ENCODE measurements at places on chromosomes 7 and 10.
A peak's percentile ranks its signal among the peaks of the same experiment; 100 is the strongest.

GRCh38 chr10:58275908-58276307 lies 6.9 kb downstream of the CISD1 start:
- DNase-seq = no peak

DNA sequence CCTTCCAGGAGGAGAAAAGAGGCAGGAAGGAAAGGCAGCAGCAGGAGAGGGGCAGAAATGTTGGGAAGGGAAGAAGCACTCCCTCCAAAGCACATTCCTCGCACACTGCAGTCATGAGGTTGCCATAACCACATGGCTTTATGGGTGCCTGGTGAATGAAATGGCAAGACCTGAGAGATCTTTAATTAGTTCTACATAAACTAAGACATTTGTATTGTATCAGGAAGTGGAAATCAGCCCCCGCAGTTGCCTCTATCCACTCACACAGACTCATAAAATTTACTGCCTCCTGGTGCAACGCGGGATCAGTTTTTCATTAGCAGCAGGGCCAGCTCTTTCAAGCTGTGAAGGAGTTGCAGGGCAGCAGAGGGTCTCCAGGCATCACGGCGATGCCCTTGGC lies 106.4 kb downstream of the COL13A1 start:
- no peak for DNase-seq

GRCh38 chr10:5956146-5956936 lies 21.0 kb downstream of the IL15RA start:
- no peak for DNase-seq

DNA sequence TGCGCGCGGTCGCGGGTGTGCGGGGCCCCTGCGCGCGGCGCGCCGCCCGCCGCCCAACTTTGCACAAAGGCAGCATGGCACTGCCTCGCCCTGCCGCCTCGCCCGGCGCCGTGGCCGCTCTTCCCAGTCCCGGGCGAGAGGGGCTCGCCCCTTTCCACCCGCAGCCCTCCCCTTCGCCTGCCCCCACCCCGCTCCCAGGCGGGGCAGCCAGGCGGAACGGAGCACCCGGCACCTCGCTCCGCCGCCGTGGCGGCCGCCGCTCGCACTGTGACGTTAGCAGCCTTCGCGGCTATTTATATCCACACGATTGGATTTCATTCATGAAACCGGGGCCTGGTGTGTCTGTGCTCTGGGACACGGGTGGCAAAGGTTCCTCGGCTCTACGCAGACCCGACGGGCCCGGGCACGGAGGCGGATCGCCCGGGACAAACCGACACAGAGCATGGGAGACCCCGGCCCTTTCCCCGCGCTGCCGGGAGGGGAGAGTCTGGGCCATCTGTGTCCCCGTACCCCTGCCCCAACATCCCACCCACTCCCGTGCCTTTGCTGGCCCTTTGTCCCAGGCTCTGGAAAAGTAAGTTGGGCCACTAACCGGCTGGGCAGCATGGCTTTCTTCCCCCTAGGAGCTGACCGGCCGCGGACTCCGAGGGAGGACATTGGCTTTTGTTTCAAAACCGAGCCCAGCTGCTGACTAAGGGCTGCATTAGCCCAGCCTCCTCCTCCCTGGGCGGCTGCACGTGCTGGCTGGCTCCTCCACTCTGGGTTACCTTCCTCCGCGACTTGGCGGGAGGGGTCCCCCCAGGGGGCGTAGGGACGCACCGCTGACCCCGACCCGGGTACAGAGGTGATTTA lies at the start of gene RHOBTB1:
RHOBTB1 (minus strand) TSS at position 128 of the 852 bp plus-strand sequence. CDS start 32,643 bp downstream, outside the sequence.
- peak; percentile 57 for DNase-seq

DNA sequence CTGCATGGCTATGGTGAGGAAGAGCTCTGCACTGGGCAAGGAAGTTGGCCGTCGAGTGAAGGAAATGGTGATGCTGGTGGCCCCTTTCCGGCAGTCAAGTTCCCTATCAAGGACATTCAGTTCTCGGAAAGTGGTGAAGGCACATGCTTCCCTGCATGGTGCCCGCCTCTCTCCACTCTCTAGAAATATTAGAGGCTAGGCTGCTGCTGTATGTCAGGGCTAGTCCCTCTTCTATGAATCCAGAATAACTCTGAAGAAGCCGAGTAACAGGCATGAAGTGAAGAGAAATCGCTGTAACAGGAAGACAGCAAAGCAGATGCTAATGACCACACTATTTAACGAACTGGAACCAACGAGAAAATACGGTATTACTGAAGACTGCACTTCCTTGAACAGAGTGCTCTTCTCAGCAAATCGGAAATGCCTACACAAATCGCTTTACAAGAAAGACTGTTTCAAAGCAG lies 5.4 kb downstream of the IDI1 start:
- peak; percentile 45 for DNase-seq

- no peak for DNase-seq
Measured at GRCh38 chr10:48814933-48815332, 124.7 kb downstream of the LRRC18 start.

- no peak for DNase-seq
Measured at GRCh38 chr7:49523870-49524269, 249.6 kb upstream of the VWC2 start.

DNA sequence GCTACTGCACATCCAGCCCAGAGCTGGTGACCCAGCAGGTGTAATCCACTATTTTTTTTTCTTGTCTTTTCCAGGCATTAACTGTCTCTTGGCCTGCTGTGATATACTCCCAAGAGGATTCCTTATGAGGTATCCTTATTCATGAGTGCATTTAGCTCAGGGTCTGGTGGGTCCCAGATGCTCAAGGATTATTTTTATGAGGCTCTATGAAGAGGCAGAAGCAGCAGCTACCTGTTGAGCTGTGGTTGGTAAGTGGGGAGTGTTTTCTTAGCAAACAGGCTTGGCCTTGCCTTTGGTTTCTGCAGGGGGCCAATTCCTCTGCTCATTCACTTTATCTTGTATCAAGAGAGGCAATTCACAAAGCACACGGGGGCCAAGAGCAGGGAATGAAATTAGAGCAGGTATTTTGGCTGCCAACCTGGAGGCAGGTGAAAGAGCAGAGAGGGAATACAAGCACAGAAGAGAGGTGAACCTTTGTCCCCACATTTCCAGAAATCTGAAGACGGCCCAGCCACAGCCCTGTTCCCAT lies 221.6 kb downstream of the TMEM178B start:
- DNase-seq = no peak

- no peak for DNase-seq
Measured at GRCh38 chr10:42963312-42963711, 113.6 kb upstream of the RET start.

DNA sequence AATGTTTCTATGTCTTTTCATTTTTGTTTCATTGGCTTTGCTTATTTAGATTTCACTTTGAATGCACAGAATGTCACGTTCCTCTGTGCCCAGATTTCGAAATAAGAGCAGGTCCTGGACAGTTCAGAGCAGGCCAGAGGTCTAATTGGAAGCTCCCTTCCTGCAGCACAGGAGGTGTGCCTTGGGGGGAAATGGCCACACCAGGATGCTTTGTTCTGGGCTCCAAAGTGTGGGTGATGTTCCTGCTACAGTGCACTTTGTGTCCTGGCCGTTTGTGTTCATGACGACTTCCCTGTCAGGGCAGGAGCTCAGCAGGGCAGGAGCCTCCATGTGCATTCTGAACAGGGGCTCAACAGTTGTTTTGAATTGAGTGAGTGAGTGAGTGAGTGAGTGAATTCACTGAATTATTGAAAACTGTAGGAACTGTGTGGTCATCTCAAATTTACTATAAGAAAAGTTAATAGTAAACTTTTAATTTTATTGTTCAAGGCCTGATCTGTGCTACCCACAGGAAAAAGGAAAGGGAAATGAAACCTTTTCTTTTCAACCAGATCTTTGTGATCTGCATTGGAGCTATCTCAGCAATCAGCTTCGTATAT lies 109.5 kb upstream of the GJD4 start:
- DNase-seq = no peak

DNA sequence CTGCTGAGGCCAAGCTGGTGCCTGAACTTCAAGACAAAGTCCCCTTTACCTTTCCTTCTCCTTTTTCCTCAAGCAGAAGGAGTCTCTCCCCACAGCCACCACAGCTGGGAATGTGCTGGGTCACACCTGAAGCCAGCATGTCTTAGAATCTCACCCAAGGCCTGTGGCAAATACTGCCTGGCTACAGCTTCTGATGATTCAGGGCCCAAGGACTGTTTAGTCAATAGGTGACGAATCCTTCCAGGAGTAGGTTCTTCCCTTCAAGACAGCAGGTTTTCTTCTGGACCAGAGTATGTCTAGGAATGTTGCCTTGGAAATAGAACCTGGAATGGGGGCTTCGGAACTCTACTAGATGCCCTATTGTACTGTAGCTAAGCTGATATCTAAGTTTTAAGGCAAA lies 374.6 kb downstream of the KIF20B start:
- no peak for DNase-seq

DNA sequence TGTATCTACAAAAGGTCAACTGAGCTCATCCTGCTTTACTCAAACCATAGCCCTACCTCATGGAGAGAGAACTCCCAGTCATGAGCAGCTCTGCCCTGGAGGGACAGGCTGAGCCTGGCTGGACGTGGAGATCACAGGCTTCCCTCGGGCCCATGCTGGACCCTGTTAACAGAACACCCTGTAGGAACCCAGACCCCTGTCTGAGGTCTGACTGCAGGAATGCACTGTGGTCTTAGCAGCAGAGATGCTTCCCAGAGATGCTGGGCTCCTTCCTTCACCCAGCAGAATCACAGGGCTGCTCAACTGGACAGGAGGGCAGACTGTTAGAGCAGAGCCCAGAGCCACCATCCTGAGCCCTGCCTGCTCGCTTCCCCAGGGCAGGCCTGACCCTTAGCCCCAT lies 814 bp downstream of the TMEM72 start:
- no peak for DNase-seq

- DNase-seq = no peak
Measured at GRCh38 chr7:149552799-149553198, 55.2 kb upstream of the ZNF746 start.

GRCh38 chr7:1227071-1227804 lies 5.4 kb upstream of the UNCX start:
- DNase-seq = no peak

GRCh38 chr10:22712956-22713852 lies 1.2 kb downstream of the PIP4K2A start:
- peak; percentile 27 for DNase-seq

DNA sequence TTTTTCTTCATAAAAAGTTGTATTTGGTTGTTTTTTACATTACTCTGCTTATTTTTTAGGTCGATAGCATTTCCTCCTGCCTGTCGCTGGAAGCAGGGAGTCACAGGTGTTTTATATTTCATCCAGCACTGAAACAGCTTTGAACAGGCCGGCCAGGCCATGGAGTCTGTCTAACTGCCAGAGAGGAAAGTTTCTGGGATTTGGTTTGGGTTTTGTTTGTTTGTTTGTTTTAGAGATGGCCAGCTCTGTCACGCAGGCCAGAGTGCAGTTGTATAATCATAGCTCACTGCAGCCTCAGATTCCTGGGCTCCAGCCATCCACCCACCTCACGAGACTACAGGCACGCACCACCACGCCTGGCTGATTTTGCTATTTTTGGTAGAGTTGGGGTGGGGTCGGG lies 23.4 kb downstream of the PROSER2 start:
- no peak for DNase-seq

DNA sequence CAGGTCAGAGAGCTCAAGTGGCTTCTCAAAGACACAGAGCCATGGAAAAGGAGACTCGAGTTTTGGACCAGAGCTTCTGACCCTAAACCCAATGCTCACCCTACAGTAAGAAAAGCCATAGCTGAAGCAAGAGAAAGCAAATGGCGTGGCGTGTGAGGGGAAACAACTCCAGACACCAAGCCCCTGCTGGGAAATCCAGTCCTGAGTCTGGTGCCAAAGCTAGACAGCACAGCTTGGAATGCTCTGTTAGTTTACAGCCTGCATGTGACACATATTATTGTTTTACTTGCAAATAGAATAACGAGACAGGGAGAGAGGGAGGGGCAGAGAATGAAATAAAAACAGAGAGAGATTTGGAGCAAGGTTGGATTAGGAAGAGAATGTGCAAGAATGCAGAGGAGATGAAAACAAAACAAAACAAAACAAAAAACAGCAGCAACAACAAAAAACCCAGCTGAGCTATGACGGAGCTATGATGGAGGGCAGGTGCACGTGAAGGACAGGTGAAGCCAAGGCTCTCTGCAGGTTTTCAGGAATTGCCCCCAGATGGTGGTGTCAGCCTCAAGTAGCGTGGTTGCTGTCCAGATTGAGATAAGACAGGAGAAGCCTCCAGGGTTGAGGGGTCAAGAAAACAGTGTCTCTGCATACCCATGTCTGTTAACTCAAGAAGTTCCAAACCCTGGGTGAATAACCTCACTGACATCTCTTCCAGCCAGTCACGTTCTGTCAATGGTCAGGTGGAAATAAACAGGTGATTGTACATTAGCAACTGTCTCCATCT lies 69.7 kb upstream of the LRRC18 start:
- no peak for DNase-seq

DNA sequence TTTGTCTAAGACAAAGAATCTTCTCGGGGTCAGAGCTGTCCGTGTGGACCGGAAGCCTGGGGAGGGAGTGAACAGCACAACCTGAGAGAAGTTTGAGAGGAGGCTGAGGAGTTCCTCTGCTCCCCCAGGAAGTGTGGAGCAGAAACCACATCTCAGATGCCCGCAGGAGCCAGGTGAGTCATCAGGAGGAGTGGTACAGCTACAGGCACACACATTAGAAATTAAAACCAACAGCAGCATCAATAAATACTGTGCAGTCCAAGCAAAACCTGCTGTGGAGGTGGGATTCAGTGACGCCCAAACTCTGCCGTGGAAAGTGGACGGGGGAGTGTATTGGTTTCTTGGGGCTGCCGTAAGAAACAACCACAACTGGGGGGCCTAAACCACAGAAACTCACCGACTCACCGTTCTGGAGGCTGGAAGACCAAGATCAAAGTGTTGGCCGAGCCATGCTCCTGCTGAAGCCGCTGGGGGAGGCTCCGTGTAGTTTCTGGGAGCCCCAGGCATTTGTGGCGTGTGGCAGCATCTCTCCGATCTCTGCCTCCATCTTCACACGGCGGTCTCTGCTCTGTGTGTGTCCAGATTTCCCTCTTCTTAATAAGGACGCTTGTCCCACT lies 31.2 kb upstream of the GARS1 start:
- no peak for DNase-seq

- DNase-seq = no peak
Measured at GRCh38 chr7:116710764-116711452, 38.9 kb downstream of the MET start.

GRCh38 chr10:21076381-21076780 lies 179.3 kb upstream of the NEBL start:
- no peak for DNase-seq

DNA sequence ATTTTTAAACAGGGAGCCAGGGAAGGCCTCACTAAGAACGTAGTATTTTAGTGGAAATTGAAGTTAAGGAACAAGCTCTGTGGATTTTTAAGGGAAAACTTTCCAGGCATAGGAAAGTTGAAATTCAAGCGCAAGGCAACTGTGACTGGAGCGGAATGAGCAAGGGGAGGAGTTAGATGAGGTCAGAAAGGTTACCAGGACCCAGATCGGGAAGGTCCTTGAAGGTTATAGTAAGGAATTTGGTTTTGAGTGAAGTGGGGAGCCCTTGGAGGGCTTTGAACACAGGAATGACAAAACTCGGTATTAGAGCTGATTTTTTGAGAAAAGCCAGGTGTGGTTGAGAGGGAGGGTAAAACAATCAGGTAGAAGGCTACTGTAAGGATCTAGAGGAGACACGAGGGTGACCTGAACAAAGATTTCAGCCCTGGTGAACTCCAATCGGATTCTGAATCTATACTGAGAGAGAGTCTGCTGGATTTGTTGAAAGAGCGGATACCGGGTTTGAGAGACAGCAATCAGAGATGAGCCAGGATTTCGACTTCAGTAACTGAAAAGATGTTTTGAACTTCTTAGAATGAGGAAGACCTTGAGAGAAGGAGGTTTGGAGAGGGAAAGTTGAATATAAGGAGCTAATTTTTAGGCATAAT lies 1013.9 kb downstream of the NRG3 start:
- no peak for DNase-seq

All from CD4-positive, alpha-beta T cell treated with Interleukin-1 beta for 1 hour (primary cell).